ENCODE measurements at places on chromosomes 4 and X. TPM values are rescaled to one million over a fixed set of nuclear protein-coding genes. Genes with fewer than 3 reads are reported as not detected.

- no peak overlapping the region for H3K4me3 ChIP-seq
- H3K4me1 ChIP-seq: peaks cover 6% of the 10 kb centered on the region
- no peak for DNase-seq
These were observed 170.9 kb downstream of the FRMPD4 start for GRCh38 chrX:12309040-12309743.

- peaks cover 19% of the 10 kb centered on the region for H3K4me1 ChIP-seq
- H3K36me3 ChIP-seq: peaks cover 14% of the 10 kb centered on the region
- H3K27ac ChIP-seq: no peak overlapping the region
These were observed 6.5 kb downstream of the CENPU start for GRCh38 chr4:184727430-184727829.

- no peak for DNase-seq
- H3K27me3 ChIP-seq: peaks cover 2% of the 10 kb centered on the region
- no peak overlapping the region for H3K27ac ChIP-seq
- no peaks in the 10 kb centered on the region for H3K4me1 ChIP-seq
These were observed 94.2 kb upstream of the MAMLD1 start for GRCh38 chrX:150268839-150269355.

- H3K27me3 ChIP-seq: no peaks in the 10 kb centered on the region
- H3K27ac ChIP-seq: 0 out of 2 replicates have a peak overlapping the region, but pooled peaks have one; percentile 0
- H3K4me1 ChIP-seq: peaks cover 25% of the 10 kb centered on the region
- peak; percentile 22 for DNase-seq
- H3K4me3 ChIP-seq: no peak overlapping the region
These were observed 43.2 kb downstream of the MANBA start for GRCh38 chr4:102717448-102718092.

DNA sequence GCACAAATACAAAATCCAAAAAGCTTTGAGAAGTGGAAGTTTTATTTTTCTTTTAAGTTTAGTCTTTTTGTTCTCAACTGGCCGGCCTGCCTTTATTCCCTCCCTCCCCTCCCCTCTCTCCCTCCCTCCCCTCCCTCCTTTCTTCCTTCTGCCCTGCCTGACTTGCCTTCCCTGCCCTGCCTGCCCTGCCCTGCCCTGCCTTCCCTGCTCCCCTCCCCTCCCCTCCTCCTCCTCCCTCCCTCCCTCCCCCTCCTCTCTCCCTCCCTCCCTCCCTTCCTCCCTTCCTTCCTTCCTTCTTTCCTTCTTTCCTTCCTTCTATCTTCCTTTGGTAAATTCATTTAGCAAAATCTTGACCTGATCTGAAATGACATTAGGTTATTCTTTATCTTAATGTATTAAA lies 69.8 kb upstream of the LIMCH1 start:
- peaks cover 80% of the 10 kb centered on the region for H3K4me1 ChIP-seq
- H3K27ac ChIP-seq: no peak overlapping the region
- DNase-seq: no peak
- H3K4me3 ChIP-seq: no peak overlapping the region
- H3K27me3 ChIP-seq: peaks cover 13% of the 10 kb centered on the region

DNA sequence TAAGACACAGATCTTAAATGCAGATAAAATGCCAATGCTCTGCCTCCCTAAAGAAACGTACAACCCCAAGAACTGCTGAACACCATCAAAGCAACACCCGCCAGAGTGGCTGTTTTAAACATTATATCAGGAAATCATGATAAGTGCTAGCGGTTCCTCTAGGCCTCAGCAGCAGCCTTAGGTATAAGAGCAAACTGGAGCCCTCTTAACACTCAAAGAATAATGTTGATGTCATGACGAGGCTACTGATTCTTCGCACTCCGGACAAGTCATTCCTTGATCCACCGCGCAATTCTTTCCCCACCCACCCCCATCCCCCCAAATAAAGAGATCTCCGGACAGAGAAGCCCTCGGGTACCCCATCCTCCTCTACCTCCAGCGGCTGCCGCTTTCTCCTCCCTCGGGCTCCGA lies 507 bp downstream of the LIN54 start:
- H3K4me1 ChIP-seq: peaks cover 52% of the 10 kb centered on the region
- H3K4me3 ChIP-seq: peak overlapping the region; percentile 99
- H3K36me3 ChIP-seq: peaks cover 6% of the 10 kb centered on the region
- peak overlapping the region; percentile 92 for H3K27ac ChIP-seq
- peak; percentile 19 for DNase-seq
- H3K27me3 ChIP-seq: peaks cover 2% of the 10 kb centered on the region

DNA sequence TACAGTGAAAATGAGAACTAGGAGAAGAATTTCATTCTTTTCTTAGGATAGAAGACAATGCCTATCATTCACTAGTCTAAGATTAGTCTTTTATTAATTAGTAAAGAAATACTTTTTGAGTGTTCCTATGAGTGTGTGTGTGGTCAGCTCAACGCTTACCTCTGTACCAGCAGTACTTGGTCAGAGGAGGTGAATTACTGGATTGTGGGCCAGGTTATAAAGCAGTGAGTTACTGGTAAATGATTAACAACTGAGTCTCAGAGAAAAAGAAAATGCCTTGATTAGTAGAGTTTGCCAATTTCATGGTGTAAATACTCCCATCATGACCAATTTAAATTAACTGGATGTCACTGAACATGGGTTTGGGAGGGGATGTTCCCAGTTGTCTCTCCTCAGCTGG lies 444.6 kb downstream of the STIM2 start:
- peaks cover 6% of the 10 kb centered on the region for H3K27me3 ChIP-seq
- no peak overlapping the region for H3K4me3 ChIP-seq
- no peaks in the 10 kb centered on the region for H3K4me1 ChIP-seq
- H3K36me3 ChIP-seq: no peaks in the 10 kb centered on the region
- DNase-seq: no peak

- peaks cover 6% of the 10 kb centered on the region for H3K4me1 ChIP-seq
- no peaks in the 10 kb centered on the region for H3K27me3 ChIP-seq
- peak; percentile 59 for DNase-seq
- no peak overlapping the region for H3K27ac ChIP-seq
- H3K4me3 ChIP-seq: no peak overlapping the region
These were observed 80.8 kb upstream of the IQCM start for GRCh38 chr4:149896432-149896831.

GRCh38 chr4:78704981-78705683 lies 71.0 kb upstream of the BMP2K start:
- H3K27ac ChIP-seq: no peak overlapping the region
- peak; percentile 55 for DNase-seq
- H3K36me3 ChIP-seq: peaks cover 17% of the 10 kb centered on the region

DNA sequence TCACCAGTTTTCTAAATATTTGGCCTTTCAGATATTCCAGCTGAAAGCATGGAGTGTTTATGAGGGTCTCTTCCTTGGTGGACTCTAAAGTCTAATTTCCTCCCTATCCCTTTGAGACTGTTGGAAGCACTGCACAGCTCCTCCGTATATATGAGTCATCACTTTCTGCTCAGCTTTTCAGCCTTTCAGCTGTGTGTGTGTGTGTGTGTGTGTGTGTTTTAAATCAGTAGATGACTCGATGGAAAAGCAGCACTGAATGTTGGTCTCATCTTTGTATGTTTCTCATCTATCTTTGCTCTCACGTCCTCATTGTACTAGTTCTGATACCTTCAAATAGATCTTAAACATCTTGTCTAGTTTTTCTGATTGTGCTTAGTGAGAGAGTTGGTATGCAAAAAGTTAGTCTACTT lies 81.6 kb downstream of the ZFX start:
- no peaks in the 10 kb centered on the region for H3K27me3 ChIP-seq
- H3K27ac ChIP-seq: peak overlapping the region; percentile 77
- peak overlapping the region; percentile 74 for H3K4me3 ChIP-seq
- peak; percentile 58 for DNase-seq
- peaks cover 24% of the 10 kb centered on the region for H3K4me1 ChIP-seq
- H3K36me3 ChIP-seq: no peaks in the 10 kb centered on the region

GRCh38 chrX:118583781-118584180 lies 88.2 kb downstream of the DOCK11 start:
- peaks cover 10% of the 10 kb centered on the region for H3K36me3 ChIP-seq
- DNase-seq: no peak
- H3K27ac ChIP-seq: no peak overlapping the region
- no peak overlapping the region for H3K4me3 ChIP-seq
- peaks cover 13% of the 10 kb centered on the region for H3K4me1 ChIP-seq

GRCh38 chrX:129717892-129718291 lies 20.9 kb upstream of the XPNPEP2 start:
- no peak overlapping the region for H3K27ac ChIP-seq
- DNase-seq: no peak
- peaks cover 4% of the 10 kb centered on the region for H3K27me3 ChIP-seq
- H3K4me3 ChIP-seq: no peak overlapping the region
- H3K36me3 ChIP-seq: no peaks in the 10 kb centered on the region
- H3K4me1 ChIP-seq: no peaks in the 10 kb centered on the region

DNA sequence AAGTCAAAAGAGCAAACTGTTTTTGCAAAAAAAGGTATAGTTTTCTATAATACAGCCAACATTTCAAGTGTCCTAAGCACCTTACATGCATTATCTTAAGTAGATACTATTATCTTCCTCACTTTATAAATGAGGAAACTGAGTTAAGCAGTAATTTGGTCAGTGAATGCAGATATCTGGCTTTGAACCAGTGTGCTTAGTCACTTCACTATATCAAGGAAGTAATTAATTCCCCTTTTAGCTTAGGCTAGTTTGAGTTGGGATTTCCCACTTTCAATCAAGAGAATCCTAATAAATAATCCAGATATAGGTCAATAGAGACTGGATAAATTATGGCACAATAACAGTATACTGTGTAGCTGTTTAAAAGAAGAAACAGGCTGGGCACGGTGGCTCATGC lies 14.8 kb downstream of the SPINK2 start:
- peaks cover 5% of the 10 kb centered on the region for H3K4me1 ChIP-seq
- H3K36me3 ChIP-seq: no peaks in the 10 kb centered on the region
- no peak for DNase-seq
- H3K4me3 ChIP-seq: no peak overlapping the region

- peaks cover 48% of the 10 kb centered on the region for H3K27me3 ChIP-seq
- H3K4me3 ChIP-seq: no peak overlapping the region
- no peak for DNase-seq
- no peak overlapping the region for H3K27ac ChIP-seq
- H3K4me1 ChIP-seq: no peaks in the 10 kb centered on the region
These were observed 17.8 kb downstream of the PSAPL1 start for GRCh38 chr4:7416745-7417432.

DNA sequence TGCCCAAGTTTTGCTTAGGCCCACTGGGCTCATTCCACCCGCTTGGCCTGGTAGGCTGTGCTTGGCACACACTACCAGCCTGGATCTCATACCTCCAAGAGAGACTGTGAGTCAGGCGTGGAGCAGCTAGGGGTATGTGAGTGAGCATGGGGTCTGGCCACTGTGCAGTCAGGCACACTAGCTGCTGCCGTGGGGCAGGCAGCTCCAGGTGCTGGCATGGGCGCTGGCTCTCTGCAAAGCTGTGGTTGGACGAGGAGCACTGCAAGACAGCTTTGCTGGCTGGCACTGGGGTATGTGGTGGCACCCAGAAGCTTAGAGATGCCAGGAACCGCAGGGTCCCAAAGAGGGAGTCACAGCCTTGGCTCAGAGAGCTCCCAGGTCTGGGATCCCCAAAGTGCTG lies 377.8 kb downstream of the KCTD8 start:
- peaks cover 2% of the 10 kb centered on the region for H3K27me3 ChIP-seq
- H3K27ac ChIP-seq: no peak overlapping the region
- H3K4me3 ChIP-seq: no peak overlapping the region

GRCh38 chrX:40323977-40324376 lies 226.2 kb upstream of the BCOR start:
- peaks cover 7% of the 10 kb centered on the region for H3K4me1 ChIP-seq
- no peaks in the 10 kb centered on the region for H3K36me3 ChIP-seq
- no peak overlapping the region for H3K4me3 ChIP-seq
- no peak overlapping the region for H3K27ac ChIP-seq

DNA sequence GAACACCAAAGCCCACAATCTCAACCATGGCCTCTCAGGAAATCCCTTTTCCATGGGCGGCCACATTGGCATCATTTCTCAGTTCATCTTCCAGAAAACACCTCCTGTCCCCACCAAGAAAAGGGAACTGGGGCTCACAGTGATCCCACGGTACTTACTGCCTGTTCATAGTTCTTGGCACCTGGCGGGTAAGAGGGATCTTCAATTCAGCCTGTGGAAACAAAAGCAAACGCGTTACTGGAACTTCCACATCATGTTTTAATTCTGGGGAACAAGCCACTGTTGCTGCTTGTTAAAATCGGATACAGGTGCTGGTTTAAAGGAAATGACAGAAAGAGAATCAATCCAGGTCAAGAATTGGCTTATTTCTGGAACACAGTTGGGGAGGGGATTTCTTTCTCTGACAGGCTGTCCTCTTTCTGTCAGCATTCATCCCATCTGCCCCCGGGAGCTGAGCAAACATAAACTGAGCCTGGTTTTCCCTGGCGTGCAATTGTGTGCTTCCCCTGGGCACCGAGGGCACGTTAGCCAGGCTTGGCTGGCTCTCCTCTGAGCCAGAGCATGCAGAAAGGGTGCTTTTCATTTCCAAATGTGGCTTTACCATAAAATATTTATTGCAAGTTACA lies 16.8 kb downstream of the CLNK start:
- no peak overlapping the region for H3K4me3 ChIP-seq
- DNase-seq: no peak
- peaks cover 11% of the 10 kb centered on the region for H3K4me1 ChIP-seq

- H3K4me1 ChIP-seq: peaks cover 9% of the 10 kb centered on the region
- DNase-seq: no peak
- no peak overlapping the region for H3K4me3 ChIP-seq
- H3K36me3 ChIP-seq: peaks cover 5% of the 10 kb centered on the region
These were observed 8.5 kb downstream of the PPP1R3F start for GRCh38 chrX:49278081-49278480.

The ETDA gene
- not detected for total RNA-seq

The H2AZ1 gene
- 416 TPM for total RNA-seq

The SLC49A3 gene
- 0.62 TPM for total RNA-seq

The CSN1S1 gene
- total RNA-seq: not detected

The ARMCX2 gene
- 170 TPM for total RNA-seq

The F8A3 gene
- total RNA-seq: 13.4 TPM

The HMGB3 gene
- total RNA-seq: 50.7 TPM

The TACR3 gene
- total RNA-seq: not detected

The LYAR gene
- 19.3 TPM for total RNA-seq

The ZDHHC15 gene
- not detected for total RNA-seq

The KLKB1 gene
- total RNA-seq: not detected

The SHOX gene
- 28.8 TPM for total RNA-seq

The SH3TC1 gene
- 0.92 TPM for total RNA-seq

The CXCL6 gene
- total RNA-seq: not detected

The OTC gene
- total RNA-seq: not detected

The ATOH1 gene
- not detected for total RNA-seq
